ENCODE measurements at places on chromosomes 12 and 14.

DNA sequence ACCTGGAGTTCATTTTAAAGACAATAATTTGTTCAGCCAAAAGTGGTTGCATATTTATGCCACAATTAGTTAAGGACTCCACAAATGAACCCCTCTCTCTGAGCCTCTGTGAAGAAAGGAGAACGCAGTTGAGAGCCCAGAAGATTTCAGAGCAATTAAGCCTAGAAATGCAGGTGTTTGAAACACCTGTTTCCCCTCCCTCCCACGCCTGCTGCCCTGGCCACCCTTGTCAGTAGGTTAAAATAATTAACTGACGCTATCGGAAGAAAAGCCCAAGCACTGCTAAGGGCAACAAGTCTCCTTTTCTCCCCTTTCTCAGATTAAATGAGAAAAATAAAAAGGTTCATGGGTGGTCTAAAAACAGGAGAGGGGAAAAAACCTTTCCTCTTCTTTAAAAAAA is 99.2 kb downstream of the PPM1A start:
- DNase-seq: no peak

GRCh38 chr12:50145439-50145838 is 21.7 kb downstream of the CERS5 start:
- no peak for DNase-seq

- DNase-seq: no peak
These were observed 18.9 kb upstream of the LRTM2 start for GRCh38 chr12:1801303-1801975.

- DNase-seq: no peak
These were observed 59.3 kb downstream of the IFNG start for GRCh38 chr12:68100241-68100640.

DNA sequence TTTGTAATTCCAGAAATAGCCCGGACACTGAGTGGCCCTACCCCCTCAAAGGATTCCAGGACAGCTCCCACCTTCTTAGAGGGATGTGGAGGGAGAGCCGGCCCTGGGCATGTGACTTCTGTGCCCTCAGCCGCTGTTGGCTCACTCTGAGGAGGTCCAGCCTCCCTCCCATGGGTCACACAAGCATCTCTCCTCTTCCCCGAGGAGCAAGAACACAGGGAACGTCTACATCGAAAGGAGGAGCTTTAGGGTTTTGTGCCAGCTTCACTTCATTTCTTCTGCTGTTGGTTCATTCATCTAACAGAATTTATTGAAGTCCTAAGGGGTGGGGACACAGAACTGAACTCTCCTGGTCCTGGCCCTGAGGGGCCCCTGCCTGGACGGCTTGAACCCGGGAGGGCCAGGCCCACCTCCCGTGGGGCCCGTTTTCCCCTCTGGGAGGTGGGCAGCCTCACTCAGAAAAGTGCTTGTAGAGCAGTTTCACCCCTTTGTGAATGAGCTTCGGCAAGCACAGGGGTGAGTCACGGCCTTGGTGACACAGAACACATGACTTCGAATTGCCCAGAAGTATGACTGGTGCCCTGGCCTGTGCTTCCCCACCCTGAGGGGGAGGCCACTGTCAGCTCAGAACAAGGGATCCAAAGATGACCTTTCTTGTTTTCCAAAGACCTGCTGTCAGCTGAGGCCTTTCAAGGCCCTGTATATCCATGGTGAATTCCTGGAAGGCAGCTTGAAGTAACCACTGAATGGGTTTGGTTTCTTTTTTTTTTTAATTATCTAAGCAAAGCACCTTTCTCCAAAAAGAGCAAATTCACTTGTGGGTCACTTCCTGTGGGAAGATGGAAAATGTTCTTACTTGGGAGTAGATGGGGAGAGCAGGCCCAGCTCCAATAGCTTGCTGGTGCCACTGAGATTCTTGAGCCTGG is 39.2 kb downstream of the NFKBIA start:
- peak; percentile 35 for DNase-seq

DNA sequence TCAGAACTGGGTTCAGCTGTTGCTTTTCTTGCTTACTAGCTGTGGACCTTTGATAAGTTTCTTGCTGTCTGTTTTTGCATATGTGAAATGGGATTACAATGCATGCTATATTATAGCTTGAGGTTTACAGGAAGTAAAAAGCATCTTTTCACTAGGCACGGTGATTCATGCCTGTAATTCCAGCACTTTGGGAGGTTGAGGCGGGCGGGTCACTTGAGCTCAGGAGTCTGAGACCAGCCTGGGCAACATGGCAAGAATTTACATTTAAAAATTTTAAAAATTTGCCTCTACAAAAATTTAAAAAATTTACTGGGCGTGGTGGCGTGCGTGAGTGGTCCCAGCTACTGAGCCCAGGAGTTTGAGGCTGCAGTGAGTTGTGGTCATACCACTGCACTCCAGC is 42.0 kb downstream of the CALM1 start:
- DNase-seq: no peak

GRCh38 chr12:130803702-130804101 is 35.3 kb downstream of the STX2 start:
- DNase-seq: no peak

DNA sequence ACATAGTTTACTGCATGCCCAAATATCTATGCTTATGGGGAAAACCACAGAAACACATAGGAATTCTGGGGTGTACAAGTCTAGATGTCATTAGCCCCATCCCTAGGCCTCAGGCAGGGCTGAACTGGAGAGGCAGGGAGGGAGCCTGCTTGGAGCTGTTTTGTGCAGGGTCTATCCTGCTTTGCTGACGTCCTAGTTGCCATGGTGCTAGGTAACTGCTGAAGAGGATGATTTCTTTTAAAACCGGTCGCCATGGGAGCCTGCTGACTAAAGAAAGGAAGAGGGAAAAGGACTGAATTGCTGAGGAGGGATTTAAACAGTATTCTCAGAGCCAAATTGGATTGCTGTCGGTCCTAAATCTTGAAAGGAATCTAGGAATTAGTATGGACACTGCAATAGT is 10.7 kb downstream of the GPR19 start:
- no peak for DNase-seq

GRCh38 chr12:104168596-104168995 is 30.6 kb upstream of the NFYB start:
- DNase-seq: no peak

GRCh38 chr12:117202033-117202432 is 11.8 kb upstream of the FBXO21 start:
- DNase-seq: no peak

DNA sequence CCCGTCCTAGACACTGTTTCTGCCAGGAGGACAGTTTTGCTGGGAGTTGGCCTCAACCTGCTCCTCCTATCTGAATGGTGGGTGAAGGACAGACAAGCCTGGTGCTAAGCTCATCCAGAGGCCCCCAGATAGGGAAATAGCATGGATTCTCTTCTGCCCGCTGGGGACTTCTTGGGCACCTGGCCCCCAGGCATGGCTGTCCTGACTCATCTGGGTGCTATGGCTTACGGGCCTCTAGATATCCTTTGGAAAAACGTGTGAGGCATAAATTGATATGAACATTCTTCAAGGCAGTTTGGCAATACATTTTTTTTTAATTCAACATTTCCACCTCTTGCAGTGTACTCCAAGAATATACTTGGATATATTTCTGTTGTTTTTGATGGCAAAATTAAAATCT is 8.6 kb downstream of the TECPR2 start:
- DNase-seq: no peak

- no peak for DNase-seq
These were observed 332.4 kb upstream of the PRICKLE1 start for GRCh38 chr12:42921741-42922504.

GRCh38 chr12:129928643-129929042 is 24.8 kb upstream of the TMEM132D start:
- no peak for DNase-seq

Data from activated CD8-positive, alpha-beta memory T cell treated with anti-CD3 and anti-CD28 coated beads for 1 hour (primary cell).